Mesothelial cell of epicardium (in vitro differentiated cells): ENCODE measurements at places on chromosomes 2 and 18. TPM values are rescaled to one million over a fixed set of nuclear protein-coding genes. Genes with fewer than 3 reads are reported as not detected.

- peaks cover 9% of the 10 kb centered on the region for H3K36me3 ChIP-seq
- H3K4me1 ChIP-seq = peaks cover 38% of the 10 kb centered on the region
- H3K27ac ChIP-seq = no peak overlapping the region
- no peaks in the 10 kb centered on the region for H3K27me3 ChIP-seq
- no peak overlapping the region for H3K4me3 ChIP-seq
Measured at GRCh38 chr18:75261430-75262223, 51.0 kb downstream of the TSHZ1 start.

GRCh38 chr2:16094811-16095210 lies 154.5 kb downstream of the MYCN start:
- H3K4me1 ChIP-seq = no peaks in the 10 kb centered on the region
- no peaks in the 10 kb centered on the region for H3K36me3 ChIP-seq
- H3K4me3 ChIP-seq = no peak overlapping the region
- H3K27me3 ChIP-seq = no peaks in the 10 kb centered on the region

DNA sequence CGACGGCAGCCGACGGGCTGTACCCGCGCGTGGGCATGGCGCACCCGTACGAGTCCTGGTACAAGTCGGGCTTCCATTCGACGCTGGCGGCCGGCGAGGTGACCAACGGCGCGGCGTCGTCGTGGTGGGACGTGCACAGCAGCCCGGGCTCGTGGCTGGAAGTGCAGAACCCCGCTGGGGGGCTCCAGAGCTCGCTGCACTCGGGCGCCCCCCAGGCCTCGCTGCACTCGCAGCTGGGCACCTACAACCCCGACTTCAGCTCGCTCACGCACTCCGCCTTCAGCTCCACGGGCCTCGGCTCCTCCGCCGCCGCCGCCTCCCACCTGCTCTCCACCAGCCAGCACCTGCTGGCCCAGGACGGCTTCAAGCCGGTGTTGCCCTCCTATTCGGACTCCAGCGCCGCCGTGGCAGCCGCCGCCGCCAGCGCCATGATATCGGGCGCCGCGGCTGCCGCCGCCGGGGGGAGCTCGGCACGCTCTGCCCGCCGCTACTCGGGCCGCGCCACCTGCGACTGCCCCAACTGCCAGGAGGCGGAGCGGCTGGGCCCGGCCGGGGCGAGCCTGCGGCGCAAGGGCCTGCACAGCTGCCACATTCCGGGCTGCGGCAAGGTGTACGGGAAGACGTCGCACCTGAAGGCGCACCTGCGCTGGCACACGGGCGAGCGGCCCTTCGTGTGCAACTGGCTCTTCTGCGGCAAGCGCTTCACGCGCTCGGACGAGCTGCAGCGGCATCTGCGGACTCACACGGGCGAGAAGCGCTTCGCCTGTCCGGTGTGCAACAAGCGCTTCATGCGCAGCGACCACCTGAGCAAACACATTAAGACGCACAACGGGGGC lies 2.0 kb downstream of the SP9 start:
- H3K4me1 ChIP-seq = peaks cover 43% of the 10 kb centered on the region
- H3K36me3 ChIP-seq = no peaks in the 10 kb centered on the region
- no peak overlapping the region for H3K27ac ChIP-seq

DNA sequence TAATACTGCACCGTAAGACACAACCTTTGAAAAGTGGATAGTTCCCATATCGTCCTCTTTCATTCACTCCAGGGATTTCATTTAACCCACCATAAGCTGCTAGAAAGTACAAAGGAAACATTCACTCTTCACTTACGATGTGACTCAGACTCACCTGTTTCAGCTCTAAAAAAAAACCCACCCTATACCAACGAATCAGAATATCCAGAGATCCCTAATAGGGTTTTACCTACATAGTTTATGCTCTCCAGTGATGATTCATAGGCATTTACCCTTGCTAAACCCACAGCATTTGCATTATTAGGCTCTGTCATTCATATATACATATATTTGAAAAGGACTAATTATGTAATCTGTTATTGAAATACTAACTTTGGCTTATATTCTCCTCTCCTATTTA lies 60.2 kb downstream of the PRPF40A start:
- DNase-seq = no peak

STPG4 gene
- 0.27 to 0.52 TPM in 2 of 3 replicates, not detected in the other for total RNA-seq

CCNYL1 gene
- 11.9 to 15.3 TPM (median 15.1 TPM) in 3 replicates for total RNA-seq
